ENCODE measurements at places on chromosomes 13 and 19.

DNA sequence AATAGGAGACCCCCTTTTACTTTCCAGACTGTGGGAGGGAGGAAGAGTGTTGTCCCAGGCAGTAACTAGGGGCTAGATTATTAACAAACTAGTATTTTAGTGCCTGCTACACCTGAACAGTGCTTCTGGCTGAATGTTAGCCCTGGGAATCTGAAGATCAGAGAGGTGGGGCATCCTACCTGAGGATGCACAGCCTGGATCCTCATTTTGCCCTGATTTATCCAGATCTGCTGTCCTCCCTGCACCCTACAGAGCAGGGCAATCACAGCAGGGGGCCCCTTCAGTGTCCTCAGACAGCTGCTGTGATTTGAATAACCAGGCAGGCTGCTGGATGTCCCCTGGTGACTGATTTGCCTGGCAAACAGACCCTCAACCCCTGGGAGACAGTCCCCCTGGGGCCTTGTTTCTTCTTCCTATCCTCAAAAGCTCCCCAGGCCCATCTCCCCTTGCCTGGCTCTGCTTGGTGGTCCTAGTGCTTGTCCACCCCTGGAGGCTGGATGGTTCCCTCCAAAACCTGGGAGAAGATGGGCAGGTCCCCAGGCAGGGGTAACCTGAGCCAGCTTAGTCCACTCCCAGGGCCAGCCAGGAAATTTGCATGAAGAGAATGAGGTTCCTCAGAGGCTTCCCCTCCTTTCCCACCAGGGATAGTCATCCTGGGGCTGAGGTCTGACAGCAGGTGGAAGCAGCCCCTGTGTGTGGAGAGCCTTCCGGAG lies at the start of gene OVOL3:
Gene OVOL3, plus strand, starts transcription at position 657 of the 713 bp plus-strand sequence. CDS start 60 bp downstream, outside the sequence.
- DNase-seq = no peak

DNA sequence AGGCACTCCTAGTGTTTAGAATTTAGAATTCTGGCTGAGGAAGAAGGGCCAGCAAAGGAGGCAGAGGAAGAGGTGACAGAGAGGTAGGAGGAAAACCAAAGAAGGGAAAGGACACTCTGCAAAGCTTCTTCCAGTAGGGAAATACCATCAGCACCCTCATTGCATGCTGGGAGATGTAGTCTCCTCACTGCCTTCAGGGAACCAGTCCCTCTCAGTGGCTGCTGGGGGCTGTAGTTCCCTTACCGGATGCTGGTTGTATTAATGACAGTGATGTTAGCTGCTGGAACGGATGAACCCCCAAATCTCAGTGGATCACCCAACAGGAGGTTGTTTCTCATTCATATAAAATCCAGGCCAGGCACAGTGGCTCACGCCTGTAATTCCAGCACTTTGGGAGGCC lies 10.1 kb downstream of the GRIN2D start:
- DNase-seq = no peak

GRCh38 chr19:29753190-29753933 lies 38.3 kb upstream of the C19orf12 start:
- DNase-seq = no peak

GRCh38 chr13:29294821-29295220 lies 300.7 kb downstream of the SLC7A1 start:
- DNase-seq = no peak

- no peak for DNase-seq
Measured at GRCh38 chr19:20367811-20368294, 197.7 kb downstream of the ZNF737 start.

All from activated naive CD4-positive, alpha-beta T cell (primary cell).